Calu3 (cell line): ENCODE measurements at places on chromosomes 2 and 18.

- DNase-seq = no peak
Observed at GRCh38 chr2:1778566-1778965, 34.3 kb upstream of the PXDN start.

- DNase-seq = no peak
Observed at GRCh38 chr18:69948919-69949537, 1.4 kb upstream of the CD226 start.

DNA sequence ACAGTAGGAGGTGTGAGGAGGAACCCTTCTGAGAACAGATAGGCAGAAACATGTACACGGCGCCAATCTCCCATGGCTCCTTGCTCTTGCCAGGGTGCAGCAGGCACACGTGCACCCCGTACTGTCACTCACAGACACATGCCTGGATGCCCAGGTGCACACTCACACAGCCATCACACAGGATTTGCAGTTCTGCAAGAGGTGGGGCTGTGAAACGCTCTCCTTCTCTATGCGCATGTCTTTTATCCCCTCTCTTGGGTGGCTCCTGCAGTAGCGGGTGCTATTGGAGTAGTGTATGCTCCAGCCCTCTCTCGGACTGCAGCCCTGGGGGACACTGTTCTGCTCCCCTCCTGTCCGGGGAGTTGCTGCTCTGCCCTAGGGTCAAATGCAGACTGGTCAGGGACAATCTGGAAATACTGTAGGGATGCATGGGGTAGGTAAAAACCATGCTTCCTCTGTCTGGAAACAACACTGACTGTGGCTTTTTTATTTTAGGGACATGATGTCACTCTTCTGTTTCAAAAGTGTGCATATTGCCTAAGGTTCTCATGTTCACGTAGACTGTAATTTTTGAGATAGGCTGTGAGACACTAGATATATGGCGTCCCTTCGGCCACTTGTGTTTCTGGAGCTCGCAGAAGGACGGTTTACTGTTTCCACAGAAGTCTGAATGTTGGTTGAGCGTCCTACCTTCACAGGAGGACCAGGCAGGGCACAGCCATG, 118.5 kb downstream of the PRKCE start:
- no peak for DNase-seq

DNA sequence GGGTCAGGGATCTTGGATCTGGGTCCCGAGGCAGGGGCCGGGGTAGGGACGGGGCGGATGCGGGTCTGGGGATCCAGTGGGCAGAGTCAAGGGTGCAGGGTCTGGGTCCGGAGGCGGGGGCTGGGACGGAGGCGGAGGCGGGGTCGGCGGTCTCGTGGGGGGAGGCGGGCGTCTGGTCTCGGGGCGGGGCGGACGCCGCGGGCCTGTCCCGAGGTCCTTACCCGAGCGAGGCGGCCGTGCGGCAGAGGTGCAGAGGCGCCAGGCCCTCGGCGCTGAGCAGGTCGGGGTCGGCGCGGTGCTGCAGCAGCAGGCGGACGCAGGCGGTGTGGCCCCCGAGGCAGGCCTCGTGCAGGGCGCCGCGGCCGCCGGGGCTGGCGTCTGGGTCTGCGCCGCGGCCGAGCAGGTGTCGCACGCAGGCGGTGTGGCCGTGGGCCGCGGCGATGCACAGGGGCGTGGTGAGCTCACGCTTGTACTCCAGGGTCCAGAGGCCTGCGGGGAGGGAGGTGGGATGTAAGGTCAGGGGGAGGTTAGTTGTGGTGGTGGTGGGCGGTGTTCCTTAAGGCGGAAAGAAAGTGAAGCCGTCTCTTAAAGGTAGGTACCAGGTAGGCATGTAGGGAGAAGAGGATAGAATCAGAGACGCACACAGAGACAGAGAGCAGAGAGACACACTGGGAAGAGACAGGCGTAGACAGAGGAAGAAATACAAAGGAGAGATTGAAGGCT, 26.6 kb downstream of the ASB18 start:
- no peak for DNase-seq

DNA sequence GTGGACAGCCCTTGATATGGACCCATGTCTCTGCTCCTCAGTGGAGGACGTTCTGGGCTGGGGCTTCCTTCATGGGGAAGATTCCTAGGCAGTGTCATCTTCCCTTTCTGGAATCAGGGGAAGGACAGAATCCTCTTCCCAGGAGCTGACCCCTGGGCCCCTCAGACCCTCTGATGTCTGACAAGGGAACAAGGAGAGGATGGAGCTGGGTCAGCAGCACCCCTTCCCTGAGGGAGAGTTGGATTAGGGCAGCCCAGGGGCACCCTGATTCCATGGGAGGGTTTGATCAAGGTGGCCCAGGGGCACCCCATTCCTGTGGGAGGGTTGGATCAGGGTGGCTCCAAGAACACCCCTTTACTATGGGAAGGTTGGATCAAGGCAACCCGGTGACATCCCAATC, 86.5 kb downstream of the ACKR3 start:
- no peak for DNase-seq

- DNase-seq = no peak
Observed at GRCh38 chr2:64931246-64932115, 57.7 kb upstream of the SLC1A4 start.

- DNase-seq = no peak
Observed at GRCh38 chr2:40318921-40319320, 133.0 kb downstream of the SLC8A1 start.

DNA sequence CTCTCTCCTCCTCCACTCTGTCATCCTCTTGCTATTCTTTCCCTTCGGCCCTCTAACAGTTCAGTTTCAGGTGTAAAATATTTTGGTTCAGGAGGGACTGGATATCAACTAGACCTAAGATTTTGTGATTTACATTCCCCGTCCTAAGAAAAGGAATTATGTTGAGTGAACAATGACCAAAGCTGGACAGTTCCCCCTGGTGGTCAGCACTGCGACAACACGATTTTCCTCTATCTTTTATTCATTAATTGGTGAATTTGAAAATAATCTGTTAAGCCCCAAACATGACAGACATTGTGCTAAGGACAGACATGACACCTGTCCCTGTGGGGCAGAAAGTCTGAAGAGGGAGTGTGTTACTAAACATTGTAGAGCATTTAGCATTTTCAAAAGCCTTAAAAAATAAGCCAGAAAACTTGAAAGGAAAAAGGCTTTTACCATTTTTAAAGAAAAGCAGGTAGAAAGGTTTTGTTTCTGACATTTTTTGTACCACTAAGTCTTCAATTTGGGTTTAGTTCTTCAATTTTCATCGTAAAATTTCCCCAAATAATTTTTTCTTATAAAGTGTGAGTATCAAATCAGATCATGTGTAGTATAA, 28.4 kb upstream of the GTF2A1L start:
- DNase-seq = peak; percentile 46

GRCh38 chr2:44555700-44556099, 194.0 kb downstream of the CAMKMT start:
- no peak for DNase-seq
